Activated T-helper 2 cell treated with anti-CD3 and anti-CD28 coated beads, Interferon-gamma antibody, Interleukin-2, Interleukin-4, amounts not matched to agents 10 μg/mL and 5 μg/mL and 100 μg/mL, durations not matched to agents 14 hours and 24 hours and 36 hours (primary cell): ENCODE measurements at places on chromosomes 12 and 14.

GRCh38 chr14:75426332-75427125, 1.3 kb upstream of the JDP2 start:
- no peak overlapping the region for H3K27ac ChIP-seq
- peaks cover 17% of the 10 kb centered on the region for H3K4me1 ChIP-seq
- H3K27me3 ChIP-seq = peaks cover 8% of the 10 kb centered on the region
- peaks cover 7% of the 10 kb centered on the region for H3K36me3 ChIP-seq

DNA sequence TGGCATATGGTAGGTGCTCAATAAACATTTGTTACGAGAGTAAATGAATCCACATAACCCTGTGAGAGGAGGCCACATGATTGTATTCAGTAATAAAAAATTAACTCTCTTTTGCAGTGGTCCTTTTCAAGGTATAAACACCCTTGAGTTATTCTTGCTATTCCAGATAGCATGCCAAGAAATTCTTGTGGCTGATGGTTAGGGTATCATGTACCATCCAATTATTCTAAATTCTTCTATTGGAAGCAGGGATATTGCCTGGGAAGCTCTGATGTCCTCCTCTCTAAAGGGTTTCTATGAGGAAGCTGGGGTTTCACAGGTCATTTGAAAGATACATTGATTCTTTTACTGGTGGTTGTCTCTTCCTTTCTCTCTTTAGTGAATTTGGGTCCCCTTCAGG, 10.1 kb downstream of the AKAP6 start:
- H3K4me3 ChIP-seq = no peak overlapping the region
- H3K27me3 ChIP-seq = peaks cover 5% of the 10 kb centered on the region
- no peaks in the 10 kb centered on the region for H3K4me1 ChIP-seq
- H3K27ac ChIP-seq = no peak overlapping the region
- no peaks in the 10 kb centered on the region for H3K36me3 ChIP-seq

GRCh38 chr14:99792210-99792535, 1.0 kb upstream of the EML1 start:
- peaks cover 44% of the 10 kb centered on the region for H3K27me3 ChIP-seq
- no peak overlapping the region for H3K27ac ChIP-seq
- no peaks in the 10 kb centered on the region for H3K36me3 ChIP-seq
- no peak for DNase-seq

- peaks cover 19% of the 10 kb centered on the region for H3K36me3 ChIP-seq
- no peak overlapping the region for H3K4me3 ChIP-seq
- no peak for DNase-seq
- H3K27ac ChIP-seq = no peak overlapping the region
These were observed 94.7 kb upstream of the BCL2L14 start for GRCh38 chr12:11976005-11976404.

GRCh38 chr12:31631023-31631724, 28.3 kb upstream of the ETFBKMT start:
- no peaks in the 10 kb centered on the region for H3K4me1 ChIP-seq
- no peak for DNase-seq
- no peak overlapping the region for H3K27ac ChIP-seq
- no peaks in the 10 kb centered on the region for H3K36me3 ChIP-seq
- H3K27me3 ChIP-seq = no peaks in the 10 kb centered on the region
- no peak overlapping the region for H3K4me3 ChIP-seq

GRCh38 chr14:92888896-92889295, 34.1 kb upstream of the CHGA start:
- H3K36me3 ChIP-seq = no peaks in the 10 kb centered on the region
- H3K27me3 ChIP-seq = peaks cover 10% of the 10 kb centered on the region
- DNase-seq = no peak
- no peak overlapping the region for H3K4me3 ChIP-seq

DNA sequence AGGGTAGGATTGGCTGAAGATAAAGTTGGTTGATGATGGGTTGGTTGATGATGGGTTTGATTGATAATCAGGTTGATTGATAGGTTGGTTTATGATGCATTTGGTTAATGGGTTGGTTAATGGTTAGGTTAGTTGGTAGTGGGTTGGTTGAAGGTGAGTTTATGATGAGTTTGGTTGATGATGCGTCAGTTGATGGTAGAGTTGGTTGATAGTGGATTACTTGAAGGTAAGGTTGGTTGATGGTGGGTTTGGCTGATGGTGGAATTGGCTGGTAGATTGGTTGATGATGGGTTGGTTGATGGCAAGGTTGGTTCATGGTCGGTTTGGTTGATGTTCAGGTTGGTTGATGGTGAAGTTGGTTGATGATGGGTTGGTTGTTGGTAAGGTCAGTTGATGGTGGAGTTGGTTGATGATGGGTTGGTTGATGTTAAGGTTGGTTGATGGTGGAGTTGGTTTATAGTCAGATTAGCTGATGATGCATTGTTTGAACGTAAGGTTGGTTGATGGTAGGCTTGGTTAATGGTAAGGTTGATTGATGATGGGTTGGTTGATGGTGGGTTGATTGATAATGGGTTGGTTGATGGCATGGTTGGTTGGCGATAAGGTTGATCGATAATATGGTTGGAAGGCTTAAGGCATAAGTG, 146.4 kb downstream of the ADGRD1 start:
- no peak for DNase-seq
- H3K36me3 ChIP-seq = no peaks in the 10 kb centered on the region
- H3K27me3 ChIP-seq = no peaks in the 10 kb centered on the region
- H3K4me3 ChIP-seq = no peak overlapping the region

- no peaks in the 10 kb centered on the region for H3K36me3 ChIP-seq
- H3K27me3 ChIP-seq = peaks cover 16% of the 10 kb centered on the region
- H3K27ac ChIP-seq = no peak overlapping the region
- H3K4me3 ChIP-seq = no peak overlapping the region
These were observed 91.3 kb upstream of the GZMB start for GRCh38 chr14:24725311-24725710.

GRCh38 chr14:33505963-33506329, 444.9 kb downstream of the EGLN3 start:
- H3K27ac ChIP-seq = no peak overlapping the region
- H3K27me3 ChIP-seq = no peaks in the 10 kb centered on the region
- DNase-seq = no peak
- H3K4me1 ChIP-seq = no peaks in the 10 kb centered on the region
- H3K36me3 ChIP-seq = no peaks in the 10 kb centered on the region

DNA sequence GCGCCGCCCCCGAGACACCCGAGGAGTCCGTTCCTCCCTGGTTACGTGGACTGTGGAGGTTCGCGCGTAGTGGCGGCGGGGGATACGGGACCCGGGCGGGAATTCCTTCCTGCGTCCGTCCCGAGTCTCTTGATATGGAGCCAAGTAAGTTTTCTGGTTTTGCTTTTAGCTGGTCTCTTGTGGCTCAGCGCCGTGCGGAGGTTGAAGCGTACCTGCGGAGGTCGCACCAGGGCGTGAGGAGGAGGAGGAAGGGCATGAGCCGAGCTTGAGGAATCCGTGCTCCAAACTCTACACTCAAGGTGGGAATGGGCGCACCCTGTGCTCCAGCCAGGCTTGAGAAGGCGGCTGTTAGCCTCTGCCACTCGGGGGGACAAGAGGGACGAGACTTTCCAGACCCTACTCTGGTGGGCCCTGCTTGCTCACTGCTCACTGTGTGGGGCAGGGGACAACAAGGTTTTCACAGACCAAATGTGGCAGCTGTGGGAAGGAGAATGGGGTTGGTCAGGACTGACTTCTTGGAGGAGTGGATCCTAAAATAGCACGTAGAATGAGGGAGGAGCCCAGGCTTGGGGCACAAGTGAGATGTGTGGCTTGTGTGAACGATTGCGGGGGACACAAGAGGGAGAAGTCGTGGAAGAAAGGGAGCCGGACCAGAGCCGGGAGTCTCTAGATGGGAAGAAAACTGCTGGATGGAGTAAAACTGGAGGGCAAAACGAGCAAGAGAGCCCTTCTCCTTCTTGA, 577 bp downstream of the ATG101 start:
- H3K27me3 ChIP-seq = peaks cover 1% of the 10 kb centered on the region
- H3K36me3 ChIP-seq = peaks cover 41% of the 10 kb centered on the region
- peak overlapping the region; percentile 98 for H3K27ac ChIP-seq
- peaks cover 43% of the 10 kb centered on the region for H3K4me1 ChIP-seq

DNA sequence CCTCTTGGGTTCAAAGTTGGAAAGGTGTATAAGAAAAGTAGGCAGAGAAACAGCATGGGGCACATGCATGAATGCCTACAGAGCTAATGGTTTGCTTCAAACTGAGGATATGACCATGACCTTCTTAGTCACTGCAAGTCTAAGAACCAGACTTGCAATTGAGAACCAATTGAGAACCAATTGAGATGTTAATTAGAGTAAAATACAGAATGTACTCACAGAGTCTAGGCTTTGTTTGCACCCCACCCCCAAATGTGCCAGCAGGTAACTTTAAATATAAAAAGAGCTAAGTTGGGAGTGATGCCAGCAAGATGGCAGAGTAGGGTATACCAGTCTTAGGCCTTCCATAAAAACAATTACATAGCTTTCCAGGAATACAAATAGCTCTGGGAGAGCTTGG, 227.3 kb upstream of the ALG10 start:
- H3K27ac ChIP-seq = no peak overlapping the region
- H3K27me3 ChIP-seq = no peaks in the 10 kb centered on the region
- no peaks in the 10 kb centered on the region for H3K4me1 ChIP-seq
- no peak overlapping the region for H3K4me3 ChIP-seq
- DNase-seq = no peak

DNA sequence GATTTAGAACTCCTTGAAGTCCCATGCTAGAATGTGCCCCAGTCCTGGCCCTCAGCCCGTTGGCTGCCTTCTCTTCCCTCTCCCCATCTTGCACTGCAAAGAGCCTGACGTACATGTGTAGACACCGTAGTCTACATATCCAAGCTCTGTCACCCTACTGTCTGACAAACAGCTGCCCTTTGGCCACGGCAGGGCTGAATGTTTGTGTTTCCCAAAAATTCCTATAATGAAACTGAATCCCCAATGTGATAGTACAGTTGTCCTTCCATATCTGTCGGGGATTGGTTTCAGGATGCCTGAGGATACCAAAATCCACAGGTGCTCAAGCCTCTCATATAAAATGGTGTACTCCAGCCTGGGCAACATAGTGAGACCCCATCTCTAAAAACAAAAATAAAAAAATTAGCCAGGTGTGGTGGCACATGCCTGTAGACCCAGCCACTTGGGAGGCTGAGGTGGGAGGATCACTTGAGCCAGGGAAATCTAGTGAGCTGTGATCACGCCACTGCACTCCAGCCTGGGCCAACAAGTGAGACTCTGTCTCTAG, 12.3 kb upstream of the TFCP2 start:
- H3K4me3 ChIP-seq = no peak overlapping the region
- H3K4me1 ChIP-seq = no peaks in the 10 kb centered on the region
- no peak overlapping the region for H3K27ac ChIP-seq
- H3K36me3 ChIP-seq = no peaks in the 10 kb centered on the region

DNA sequence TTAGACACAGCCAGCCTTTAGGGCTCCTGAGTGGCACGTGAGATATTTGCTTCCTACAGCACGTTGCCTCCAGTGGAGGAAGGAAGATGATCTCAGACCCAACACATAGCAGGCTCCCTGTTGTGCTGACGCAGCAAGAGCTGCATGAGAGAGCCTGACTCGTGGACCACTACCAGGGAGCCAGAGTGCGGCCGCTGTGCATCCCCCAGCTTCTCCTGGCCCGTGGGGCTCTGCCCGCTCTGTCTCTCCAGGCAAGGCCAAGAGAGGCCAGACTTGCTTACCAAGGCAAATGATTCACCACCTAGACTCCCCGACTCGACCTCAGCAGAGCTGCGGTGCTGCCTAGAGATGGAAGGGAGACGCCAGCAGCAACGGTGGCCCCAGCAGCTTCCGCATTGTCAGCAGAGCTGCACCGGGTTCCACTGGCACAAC, 37.5 kb downstream of the MAP3K9 start:
- DNase-seq = no peak
- H3K27ac ChIP-seq = no peak overlapping the region
- no peaks in the 10 kb centered on the region for H3K27me3 ChIP-seq

DNA sequence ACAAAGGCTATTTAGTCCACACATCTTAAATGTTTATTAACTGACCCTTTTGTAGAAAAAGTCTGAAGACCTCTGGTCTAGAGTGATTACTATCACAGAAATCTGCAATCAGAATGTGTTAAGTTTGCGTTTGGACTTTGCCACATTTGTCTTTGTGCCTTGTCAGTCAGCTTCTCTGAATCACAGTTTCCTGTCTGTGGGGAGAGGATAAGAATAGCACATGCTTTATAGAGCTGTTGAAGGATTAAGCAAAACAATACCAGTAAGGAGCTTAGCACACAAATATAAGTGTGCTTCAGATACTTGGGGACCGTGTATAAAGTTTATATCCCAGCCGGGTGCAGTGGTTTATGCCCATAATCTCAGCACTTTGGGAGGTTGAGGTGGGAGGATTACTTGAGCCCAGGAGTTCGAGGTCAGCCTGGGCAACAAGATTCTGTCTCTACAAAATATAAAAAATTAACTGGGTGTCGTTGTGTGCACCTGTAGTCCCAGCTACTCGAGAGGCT, 63.0 kb upstream of the BTG1 start:
- peaks cover 14% of the 10 kb centered on the region for H3K36me3 ChIP-seq
- H3K27me3 ChIP-seq = no peaks in the 10 kb centered on the region
- peak overlapping the region; percentile 24 for H3K27ac ChIP-seq
- peak overlapping the region; percentile 22 for H3K4me3 ChIP-seq
- DNase-seq = peak; percentile 19

- H3K4me1 ChIP-seq = no peaks in the 10 kb centered on the region
- H3K36me3 ChIP-seq = no peaks in the 10 kb centered on the region
These were observed 97.6 kb upstream of the SCAF11 start for GRCh38 chr12:46087916-46088439.

DNA sequence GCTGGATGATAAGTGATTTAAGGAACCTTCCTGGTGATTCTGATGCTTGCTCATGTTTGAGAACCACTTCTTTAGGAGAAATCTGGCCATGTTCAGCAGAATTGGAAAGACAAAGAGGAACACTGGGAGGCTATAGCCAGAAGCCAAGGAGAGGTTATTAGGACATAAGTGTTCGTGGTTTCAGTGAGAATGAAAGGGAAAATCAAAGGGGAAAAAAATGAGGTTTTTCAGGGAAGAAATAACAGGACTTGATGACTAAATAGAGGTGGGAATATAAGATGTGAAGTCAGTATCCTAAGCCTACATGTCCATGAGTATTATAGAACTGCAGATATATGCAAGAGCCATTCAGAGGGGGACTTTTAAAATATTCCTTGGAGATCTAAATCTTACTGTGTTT, 95.6 kb downstream of the DAAM1 start:
- no peak overlapping the region for H3K27ac ChIP-seq
- H3K36me3 ChIP-seq = peaks cover 36% of the 10 kb centered on the region
- peaks cover 7% of the 10 kb centered on the region for H3K27me3 ChIP-seq
- DNase-seq = no peak

DNA sequence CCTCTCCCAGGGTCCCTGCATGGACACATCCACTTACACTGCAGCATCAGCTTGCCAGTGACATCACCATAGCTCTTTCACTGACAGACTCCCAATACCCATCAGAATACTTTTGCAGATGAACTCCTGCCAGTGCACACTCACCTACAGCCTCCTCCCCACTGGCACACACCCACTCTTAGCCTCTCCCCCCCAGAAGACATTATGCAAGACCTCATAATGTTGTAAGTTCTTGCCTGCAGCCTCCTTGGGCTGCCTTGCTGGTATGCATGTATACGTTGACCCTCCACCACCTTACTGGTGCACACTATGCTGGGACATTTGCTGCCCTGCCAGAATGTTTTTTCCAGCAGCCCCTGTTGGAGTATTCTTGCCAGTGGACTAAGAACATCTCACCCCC, 324.2 kb downstream of the AEBP2 start:
- no peaks in the 10 kb centered on the region for H3K27me3 ChIP-seq
- H3K27ac ChIP-seq = no peak overlapping the region
- no peaks in the 10 kb centered on the region for H3K36me3 ChIP-seq
- no peak for DNase-seq
- H3K4me3 ChIP-seq = no peak overlapping the region

- no peaks in the 10 kb centered on the region for H3K36me3 ChIP-seq
- H3K27me3 ChIP-seq = no peaks in the 10 kb centered on the region
- H3K4me1 ChIP-seq = no peaks in the 10 kb centered on the region
- no peak overlapping the region for H3K27ac ChIP-seq
These were observed 122.1 kb downstream of the PLEKHA5 start for GRCh38 chr12:19251481-19252132.

GRCh38 chr14:22420598-22421186, 168.3 kb downstream of the DAD1 start:
- H3K4me3 ChIP-seq = no peak overlapping the region
- H3K27ac ChIP-seq = no peak overlapping the region
- H3K4me1 ChIP-seq = no peaks in the 10 kb centered on the region
- no peaks in the 10 kb centered on the region for H3K27me3 ChIP-seq
